ENCODE measurements at places on chromosomes 3 and 15.

DNA sequence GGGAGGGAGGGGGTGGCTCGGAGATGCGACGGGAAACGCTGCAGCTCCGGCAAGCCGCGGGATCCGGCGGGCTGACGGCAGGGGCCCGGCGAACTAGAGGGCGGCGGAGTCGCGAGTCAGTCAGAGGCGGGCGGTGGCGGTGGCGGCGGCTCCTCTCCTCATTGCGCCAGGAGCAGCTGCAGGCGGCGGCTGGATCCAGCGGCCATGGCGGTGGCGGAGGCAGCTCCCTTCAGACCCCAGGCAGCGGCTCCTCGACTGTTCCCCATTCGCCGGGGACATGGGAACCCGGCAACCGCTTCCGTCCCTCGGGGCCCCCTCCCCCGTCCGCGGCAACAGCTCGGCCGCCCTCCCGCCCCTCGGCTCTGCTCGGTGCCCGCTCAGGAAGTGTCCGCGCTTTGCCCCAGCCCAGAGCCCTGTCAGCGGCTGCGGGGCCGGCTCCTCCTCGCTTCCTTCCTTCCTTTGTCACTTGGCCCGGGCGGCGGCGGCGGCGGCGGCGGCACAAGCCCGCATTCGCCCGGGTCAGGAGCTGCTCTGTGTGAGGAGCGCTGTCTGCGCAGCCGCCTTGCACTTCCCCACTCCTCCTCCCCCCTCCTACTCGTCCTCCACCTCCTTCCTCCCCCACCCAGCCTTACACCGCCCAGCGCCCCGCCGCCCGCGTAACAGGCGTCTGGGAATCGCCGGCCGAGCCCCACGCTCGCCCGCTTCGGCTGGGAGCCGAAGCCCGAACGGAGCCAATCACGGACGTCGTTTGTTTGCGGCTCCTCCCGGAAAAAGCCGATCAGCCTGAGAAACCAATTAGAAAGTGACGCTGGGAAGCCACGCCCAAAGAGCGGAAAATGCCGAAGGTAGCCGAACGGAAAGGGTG lies at the start of gene GSK3B:
Gene GSK3B (minus strand): TSS at position 537 of the 865 bp plus-strand sequence. CDS start 1,013 bp downstream, outside the sequence.
- DNase-seq, result no peak

DNA sequence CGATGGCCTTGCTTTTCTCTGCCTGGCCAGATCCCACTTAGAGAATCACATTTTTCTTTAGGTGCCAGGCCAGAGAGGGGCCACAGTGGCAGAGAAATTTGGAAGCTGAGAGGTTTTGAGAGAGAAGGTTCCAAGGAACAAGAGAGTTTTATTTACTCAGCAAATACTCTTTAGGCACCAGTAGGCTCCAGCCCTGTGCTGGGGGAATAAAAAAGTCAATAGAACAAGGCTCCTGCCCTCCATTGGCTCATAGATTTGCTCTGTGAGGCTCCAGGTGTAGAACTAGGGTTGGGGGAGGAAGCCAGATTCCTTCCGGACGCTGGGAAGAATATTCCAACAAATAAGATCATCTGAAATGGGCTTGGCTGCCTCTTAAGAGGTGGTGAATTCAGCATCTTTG lies 59.9 kb downstream of the ST8SIA2 start:
- DNase-seq, result no peak

- no peak for DNase-seq
These were observed 324.0 kb upstream of the LRRFIP2 start for GRCh38 chr3:37498126-37499039.

GRCh38 chr3:113423699-113424098 lies 17.6 kb downstream of the CFAP44 start:
- no peak for DNase-seq

DNA sequence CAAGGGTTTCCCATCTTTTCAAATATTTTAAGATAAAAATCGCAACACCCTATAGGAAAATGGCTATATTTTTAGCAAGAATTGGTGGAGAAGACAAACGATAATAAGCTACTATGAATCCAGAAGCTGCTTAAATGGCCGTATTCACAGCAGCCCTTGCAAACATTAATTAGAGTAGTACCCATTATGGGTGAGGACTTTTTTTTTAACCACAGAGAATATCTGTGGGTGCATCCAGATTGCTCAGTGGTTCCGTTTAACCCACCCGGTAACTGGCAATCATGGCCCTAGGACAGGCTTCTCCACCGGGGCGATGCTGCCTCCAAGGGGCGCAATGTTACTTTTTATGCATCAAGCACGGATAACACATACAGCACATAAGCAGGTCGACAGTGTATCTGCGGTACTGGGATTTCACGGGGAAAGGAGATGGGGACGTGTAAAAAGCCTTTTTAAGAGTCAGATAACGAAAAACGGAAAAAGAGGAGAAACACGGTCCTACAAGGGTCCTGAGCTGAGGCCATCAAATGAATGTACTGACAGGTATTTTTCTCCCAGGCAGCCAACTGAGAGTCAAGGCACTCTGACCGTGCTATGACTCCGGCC lies 968 bp upstream of the TMEM266 start:
- DNase-seq, result no peak

GRCh38 chr15:68695061-68695595 lies 116.3 kb downstream of the CORO2B start:
- no peak for DNase-seq

DNA sequence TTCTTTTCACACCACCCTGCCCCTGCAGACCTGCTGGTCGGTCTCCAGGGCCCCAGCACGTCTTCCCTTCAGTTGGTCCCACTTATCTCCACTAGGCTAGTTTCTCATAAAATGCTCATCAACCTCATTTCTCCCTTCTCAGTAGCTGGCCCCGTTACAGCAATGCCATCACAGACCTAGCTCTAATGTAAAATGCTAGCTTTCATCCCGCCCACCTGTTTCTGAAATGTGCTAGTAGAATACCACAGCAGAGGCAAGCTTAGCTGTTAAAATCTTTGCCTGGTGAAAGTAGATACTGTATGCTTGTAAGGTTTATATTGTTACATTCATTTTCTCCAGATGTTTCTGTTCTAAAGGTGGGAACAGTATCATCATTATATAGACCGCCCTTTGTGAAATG lies 13.1 kb downstream of the MKRN2OS start:
- no peak for DNase-seq

Data from stimulated activated CD4-positive, alpha-beta T cell treated with anti-CD3 and anti-CD28 coated beads, Interleukin-15, amount 100 ng/mL, for 1 hour (primary cell).